Activated CD8-positive, alpha-beta memory T cell treated with anti-CD3 and anti-CD28 coated beads, Interleukin-2, amount 10 ng/mL, durations not matched to agents 7 days and 5 days (primary cell): ENCODE measurements at places on chromosomes 13 and 19. TPM values are rescaled to one million over a fixed set of nuclear protein-coding genes. Genes with fewer than 3 reads are reported as not detected.

DNA sequence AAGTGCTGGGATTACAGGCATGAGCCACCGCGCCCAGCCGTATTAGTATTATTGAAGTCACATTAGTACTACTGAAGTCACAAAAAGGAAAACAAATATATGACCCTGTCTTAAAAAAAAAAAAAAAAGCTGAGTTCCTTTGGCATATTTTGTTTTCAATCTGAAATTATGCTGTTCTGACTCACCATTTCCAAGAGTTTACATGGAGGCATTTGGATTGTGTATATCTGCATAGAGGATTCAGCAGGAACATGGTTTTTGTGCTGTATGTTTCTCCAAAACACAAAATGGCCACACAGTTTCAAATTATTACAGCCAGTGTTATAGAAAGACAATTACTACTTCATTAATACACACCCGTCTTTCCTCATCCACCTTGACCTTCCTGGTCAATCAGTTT, 103.5 kb upstream of the TSC22D1 start:
- DNase-seq = no peak

Gene ZNF799
- total RNA-seq = 4.6 TPM

GRCh38 chr19:18762125-18763023, 28.7 kb downstream of the COMP start:
- no peak for DNase-seq

Gene SCEL
- not detected for total RNA-seq

Gene PSG7
- not detected for total RNA-seq

Gene RUBCNL
- total RNA-seq = not detected

- peak; percentile 54 for DNase-seq
These were observed 87.9 kb downstream of the URI1 start for GRCh38 chr19:30029721-30030510.

Gene MATK
- 26.8 TPM for total RNA-seq

GRCh38 chr19:55283548-55284377, at the start of gene BRSK1:
Gene BRSK1 (plus strand): TSS chr19:55283997. CDS start chr19:55284443, 446 bp downstream.
- DNase-seq = peak; percentile 75

Gene CYP2A7
- total RNA-seq = not detected

DNA sequence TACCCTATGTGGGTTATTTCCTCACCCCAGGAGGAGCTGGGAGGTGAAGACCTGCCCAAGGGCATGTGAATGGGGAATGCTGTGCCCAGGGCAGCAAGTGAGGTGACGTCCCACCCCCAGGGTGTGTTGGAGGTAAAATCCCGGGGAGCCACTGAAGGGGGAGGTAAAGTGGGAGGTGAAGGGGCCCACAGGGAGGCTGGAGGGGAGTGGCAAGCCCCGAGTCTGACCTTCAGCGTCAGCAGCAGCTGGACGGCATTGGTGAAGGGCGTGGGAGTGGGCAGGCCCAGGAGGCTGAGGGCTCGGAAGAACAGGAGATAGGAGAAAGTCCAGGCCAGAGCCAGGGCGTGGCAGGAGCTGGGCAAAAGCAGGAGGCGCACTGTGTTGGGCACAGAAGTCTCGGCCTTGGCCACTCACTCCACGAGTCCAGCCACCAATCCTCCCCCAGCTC, 2.4 kb downstream of the MBOAT7 start:
- no peak for DNase-seq

DNA sequence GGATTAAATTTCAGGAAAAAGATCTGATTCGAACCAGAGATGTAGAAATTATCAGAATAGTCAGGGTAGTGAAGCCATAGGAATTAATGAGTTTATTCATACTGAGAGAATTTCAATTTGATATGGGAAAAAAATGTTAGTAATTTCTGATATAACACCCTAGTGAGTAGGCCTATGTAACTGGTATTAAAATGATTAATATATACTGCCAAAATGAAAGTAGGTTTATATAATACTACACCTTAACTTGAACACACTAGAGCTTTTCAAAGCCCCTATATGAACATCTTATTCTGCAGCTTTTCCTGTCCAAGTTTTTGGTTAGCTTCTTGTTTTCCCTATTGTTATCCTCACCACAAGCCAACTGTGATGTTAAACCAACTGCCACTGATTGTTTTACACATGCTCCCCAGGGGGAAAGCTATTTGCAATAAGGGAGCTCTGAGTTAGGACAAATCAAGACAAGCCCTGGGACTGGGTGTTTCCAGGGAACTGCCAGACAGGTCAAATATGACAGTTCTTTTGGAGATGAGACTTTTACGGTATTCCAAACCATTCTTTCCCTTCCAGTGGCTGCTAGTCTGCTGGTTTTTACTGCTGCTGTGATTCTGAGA, 45.3 kb downstream of the FNDC3A start:
- DNase-seq = no peak

Gene RDH8
- total RNA-seq = not detected

DNA sequence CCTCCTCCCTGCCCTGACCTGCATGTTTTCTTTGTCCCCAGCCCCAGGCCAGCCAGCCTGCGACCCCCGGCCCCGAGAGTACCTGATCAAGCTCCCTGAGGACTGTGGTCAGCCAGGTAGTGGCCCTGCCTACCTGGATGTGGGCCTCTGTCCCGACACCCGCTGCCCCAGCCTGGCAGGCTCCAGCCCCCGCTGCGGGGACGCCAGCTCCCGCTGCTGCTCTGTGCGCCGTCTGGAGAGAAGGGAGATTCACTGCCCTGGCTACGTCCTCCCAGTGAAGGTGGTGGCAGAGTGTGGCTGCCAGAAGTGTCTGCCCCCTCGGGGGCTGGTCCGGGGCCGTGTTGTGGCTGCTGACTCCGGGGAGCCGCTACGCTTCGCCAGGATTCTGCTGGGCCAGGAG, 5.6 kb downstream of the CILP2 start:
- no peak for DNase-seq

DNA sequence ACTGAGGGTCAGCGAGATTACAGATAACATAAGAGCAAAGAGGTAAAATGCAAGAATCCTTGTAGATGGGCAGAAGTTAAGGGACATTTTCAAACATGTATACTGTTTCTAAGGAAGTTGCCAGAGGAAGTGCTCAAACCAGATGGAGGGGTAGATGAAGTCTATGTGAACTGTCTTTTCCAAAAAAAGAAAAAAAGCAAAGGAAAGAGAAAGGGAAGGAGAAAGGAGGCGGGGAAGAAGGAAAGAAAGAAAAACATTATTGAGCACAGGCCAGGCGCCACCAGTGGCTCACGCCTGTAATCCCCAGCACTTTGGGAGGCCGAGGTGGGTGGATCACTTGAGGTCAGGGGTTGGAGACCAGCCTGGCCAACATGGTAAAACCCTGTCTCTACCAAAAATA, 5.3 kb downstream of the DMAC2 start:
- no peak for DNase-seq

- DNase-seq = no peak
These were observed 7.3 kb downstream of the LRP3 start for GRCh38 chr19:33201473-33201872.

DNA sequence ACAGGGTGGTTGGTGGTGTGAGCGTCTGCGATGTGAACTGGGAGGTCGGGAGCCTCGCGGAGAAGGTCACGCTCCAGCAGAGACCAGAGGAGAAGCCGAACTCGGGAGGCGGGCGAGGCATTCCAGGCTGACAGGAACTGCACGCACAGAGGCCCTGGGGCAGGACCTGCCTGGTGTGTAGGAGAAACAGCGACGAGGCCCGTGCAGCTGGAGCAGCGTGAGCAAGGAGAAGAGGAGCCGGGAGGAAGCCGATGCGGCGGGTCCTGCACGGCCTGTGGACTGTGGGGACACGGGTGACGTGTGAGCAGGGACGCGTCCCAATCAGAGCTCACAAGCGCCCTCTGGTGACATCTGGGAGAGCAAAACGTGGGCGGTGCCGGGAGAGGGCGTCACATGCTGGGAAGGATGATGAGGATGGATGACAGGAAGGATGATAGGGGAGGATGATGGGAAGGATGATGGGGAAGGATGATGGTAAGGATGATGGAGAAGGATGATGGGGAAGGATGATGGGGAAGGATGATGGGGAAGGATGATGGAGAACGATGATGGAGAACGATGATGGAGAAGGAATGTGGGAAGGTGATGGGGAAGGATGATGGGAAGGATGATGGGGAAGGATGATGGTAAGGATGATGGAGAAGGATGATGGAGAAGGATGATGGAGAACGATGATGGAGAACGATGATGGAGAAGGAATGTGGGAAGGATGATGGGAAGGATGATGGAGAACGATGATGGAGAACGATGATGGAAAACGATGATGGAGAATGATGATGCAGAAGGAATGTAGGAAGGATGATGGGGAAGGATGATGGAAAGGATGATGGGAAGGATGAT, 16.1 kb upstream of the MADCAM1 start:
- DNase-seq = no peak

DNA sequence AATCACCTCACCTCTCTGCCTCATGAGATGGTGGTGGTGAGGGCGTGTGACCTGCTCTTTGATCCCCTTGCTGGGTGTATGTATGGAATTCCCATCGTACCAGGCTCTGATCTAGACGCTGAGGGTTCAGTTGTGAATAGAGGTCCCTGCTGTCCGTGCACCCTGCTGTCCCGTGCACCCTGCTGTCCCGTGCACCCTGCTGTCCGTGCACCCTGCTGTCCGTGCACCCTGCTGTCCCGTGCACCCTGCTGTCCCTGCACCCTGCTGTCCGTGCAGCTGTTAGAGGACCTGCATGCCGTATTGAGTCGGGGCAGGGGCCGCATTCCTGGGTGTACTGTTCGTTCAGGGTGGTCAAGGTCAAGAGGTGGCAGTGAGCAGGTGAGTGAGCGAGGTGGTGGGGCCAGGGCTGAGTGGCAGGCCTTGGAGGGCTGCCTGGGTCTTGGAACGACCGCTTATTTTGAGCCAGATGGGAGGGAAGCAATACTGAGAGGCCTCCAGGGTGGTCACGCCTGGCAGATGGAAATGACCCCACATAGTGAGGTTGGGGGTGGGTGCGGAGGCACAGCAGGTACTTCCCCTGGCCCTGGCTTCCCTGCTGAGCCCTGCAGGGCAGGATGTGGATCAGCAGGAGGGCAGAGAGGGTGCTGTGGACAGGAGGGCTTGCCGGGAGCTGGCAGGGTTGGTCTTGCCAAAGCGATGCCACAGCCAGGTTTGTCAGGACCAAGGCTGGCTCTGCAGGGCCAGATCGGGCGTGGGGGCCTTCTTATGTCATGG, 4.6 kb upstream of the EPN1 start:
- no peak for DNase-seq

Gene SPART
- total RNA-seq = 16.3 TPM

Gene WDR62
- total RNA-seq = 46.0 TPM

GRCh38 chr13:103531278-103531677, 465.1 kb upstream of the SLC10A2 start:
- no peak for DNase-seq

Gene KLF5
- total RNA-seq = 1.6 TPM

DNA sequence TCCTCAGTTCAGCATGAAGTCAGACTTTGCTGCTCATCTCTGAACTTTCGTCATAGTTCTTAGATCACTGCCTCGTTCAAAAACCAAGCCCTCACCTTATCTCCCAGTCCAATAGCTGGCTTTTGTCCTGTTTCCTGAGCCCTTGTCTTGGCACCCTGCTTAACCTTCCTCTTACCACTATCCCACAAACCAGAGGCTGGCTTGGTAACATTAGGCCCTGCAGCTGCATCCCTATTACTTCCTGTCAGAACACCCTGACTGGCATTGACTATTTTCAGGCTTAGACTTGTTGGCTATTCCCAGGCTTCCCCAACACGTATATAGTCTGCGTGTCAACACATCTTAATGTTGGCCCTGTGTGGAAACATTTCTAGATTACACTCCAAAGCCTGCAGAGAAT, 172.4 kb downstream of the VWA8 start:
- DNase-seq = no peak

DNA sequence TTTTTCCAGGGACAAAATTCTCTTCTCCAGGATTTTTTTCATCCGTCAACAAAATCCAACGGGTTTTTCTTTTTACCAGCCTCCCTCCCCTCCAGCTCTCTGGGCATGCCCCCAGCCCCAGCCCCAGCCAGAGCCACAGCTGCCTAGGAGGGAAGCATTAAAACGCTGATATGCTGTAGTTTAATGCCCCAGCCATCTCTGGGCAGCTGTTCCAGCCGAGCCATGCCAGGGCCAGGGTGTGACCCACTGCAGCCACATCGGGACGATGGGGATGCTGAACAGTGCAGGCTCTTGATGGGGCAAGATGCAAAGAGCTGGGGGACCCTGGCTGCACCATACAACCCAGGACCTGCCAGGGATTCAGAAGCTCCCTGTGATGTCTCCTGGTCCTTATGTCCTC, 32.1 kb downstream of the TSHZ3 start:
- DNase-seq = no peak

Gene KIR3DL2
- total RNA-seq = 0.54 TPM

GRCh38 chr13:76804801-76805200, 81.4 kb downstream of the KCTD12 start:
- DNase-seq = no peak

DNA sequence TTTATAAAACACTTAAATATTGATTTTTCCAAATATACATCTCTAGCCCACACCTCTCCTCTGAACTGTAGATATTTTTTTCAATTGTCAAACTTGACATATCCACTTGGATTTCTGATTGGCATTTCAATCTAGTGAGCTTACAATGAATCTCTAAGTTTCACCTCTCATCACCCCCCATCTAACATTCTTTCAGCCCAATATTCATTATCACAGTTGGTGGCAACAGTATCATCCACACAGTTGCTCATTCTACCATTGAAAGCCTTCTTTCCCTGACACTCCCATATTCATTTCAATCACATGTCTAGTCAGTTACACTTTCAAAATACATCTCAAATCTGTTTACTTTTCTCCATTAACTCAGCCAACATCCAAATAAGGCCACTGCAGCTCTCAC, 385.2 kb downstream of the PCDH20 start:
- no peak for DNase-seq

DNA sequence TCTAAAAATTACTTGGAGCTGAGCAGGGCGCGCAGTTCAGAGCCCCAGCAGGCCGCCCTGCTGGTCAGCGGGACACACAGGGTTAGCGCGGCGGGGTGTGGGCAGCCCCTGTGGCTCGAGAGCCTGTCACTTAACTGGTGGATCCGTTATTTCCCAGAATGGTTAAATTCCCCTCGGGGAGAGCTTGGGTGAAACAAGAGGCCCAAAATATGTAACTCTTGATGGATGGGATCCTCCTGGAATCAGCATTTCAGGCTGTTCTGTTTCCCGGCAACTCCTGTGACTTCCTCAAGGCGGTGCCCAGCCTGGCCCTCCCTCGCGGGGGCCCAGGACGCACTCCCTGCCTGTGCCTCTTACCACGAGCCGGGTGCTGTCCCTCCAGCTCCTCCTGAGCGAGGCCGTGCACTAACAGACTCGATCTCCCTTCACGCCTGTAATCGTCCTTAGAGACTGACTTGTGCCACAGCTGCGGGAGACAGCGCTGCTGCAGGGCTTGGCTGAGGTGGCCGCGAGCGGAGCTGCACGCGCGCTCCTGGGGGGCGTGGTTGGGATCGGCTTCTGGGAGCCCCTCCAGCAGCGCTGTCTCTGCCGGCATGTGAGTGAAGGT, 9.7 kb downstream of the PTBP1 start:
- no peak for DNase-seq

- no peak for DNase-seq
These were observed 26.8 kb upstream of the STARD13 start for GRCh38 chr13:33312150-33312860.

DNA sequence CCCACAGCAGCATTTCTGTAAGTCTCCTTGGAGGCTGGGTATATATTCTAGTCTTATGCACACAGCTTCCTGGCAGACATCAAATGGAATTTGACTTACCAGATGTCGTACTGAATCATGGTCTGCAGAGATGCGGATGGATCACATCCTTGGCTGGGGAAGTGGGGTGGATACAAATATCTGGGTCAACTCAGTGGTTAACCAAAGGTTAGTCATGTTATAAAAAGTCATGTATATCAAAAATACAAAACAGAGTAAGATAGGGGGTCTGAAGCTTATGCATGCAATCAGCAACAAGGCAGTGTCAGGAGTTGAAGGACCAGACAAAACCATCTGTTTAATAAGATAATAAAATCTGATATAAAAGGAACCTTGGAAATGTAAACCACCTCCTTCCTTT, 61.9 kb downstream of the WASF3 start:
- no peak for DNase-seq

Gene SMIM24
- 1.1 TPM for total RNA-seq
